ENCODE measurements at places on chromosomes 2 and 18. TPM values are rescaled to one million over a fixed set of nuclear protein-coding genes. Genes with fewer than 3 reads are reported as not detected.

DNA sequence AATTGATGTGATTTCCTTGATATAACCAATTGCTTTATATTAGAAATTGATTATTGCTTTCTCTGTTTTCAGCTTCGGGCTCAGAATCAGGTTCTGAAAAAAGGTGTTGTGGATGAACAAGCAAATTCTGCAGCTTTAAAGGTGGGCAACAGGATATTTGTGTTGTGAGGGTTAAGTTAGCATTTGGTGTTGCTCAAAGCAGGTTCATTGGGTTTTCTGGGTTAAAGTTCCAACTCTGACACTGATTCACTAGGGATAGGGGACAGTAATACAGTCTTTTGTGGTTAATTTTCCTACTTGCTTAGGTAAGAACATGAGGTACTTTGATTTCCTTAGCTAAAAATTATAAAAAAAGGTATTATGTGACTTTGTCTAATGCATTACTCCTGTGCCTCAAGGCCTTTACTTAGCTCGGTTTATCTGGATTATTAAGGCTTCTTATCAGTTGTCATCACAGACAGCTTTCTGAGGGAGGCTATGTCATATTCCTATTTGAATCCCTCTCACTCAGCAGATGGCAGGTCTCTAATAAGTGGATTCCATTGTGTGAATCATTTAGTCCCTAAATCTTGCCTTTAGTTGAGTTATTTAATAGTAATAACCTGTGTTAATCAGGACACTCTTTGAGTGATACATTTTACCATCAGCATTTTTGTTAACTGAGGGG, 78.9 kb upstream of the STON1 start:
- no peaks in the 10 kb centered on the region for H3K36me3 ChIP-seq
- no peak overlapping the region for H3K4me3 ChIP-seq
- H3K27me3 ChIP-seq: no peaks in the 10 kb centered on the region
- DNase-seq: no peak
- no peak overlapping the region for H3K27ac ChIP-seq

DNA sequence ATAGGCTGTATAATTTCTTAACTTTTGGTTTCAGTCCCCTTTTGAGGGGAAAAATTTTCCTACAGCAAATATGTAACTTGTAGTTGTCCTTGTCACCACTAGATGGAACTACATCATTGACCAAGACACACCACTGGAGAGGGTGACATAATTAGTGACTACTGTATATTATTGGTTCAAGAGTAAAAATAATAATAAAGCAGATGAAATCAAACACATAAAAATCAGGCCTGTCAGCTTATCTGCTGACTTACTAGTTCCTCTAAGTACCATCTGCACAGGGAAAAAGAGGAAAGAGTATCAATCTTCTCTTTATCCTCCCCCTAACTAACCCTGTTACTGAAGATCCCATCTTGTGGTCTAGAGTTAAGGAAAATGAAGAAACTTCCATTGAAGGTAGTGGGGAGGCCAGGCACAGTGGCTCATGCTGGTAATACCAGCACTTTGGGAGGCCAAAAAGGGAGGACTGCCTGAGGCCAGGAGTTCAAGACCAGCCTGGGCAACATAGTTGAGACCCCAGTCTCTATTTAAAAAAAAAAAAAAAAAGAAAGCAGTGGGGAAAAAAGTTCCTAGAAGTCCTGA, 29.6 kb upstream of the ENOSF1 start:
- peaks cover 5% of the 10 kb centered on the region for H3K36me3 ChIP-seq
- no peaks in the 10 kb centered on the region for H3K27me3 ChIP-seq
- no peaks in the 10 kb centered on the region for H3K4me1 ChIP-seq
- H3K27ac ChIP-seq: no peak overlapping the region

DNA sequence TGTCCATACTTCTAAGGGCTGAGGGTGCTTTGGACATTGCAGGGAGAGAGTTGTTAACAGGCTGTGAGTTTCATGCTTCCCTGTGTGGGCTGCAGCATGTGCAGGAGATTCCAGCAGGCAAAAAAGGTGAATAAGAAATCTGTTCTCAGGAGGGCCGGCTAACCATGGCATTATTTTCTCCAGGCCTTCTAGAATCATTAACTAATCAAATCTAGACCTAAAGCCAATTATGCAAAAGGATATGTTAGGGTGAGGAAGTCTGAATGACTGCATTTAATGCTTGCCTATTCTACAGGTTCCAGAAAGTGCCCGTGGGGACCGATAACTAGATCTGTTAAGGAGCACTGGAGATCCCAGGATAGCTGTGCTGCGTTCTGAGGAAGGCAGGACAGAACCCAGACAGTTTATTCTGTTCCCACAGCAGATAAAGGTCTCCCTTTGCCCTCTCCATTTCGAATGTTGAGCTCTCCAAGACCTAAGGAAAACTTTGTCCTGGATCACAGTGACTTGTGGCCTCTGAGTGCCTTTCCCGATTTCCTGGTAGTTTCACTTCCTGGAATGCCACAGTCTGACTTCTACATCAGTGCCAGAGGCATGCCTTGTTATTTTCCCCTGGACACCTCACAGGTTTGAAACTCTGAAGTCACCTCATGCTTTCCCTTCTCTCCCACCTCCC, 50.0 kb upstream of the ZFP36L2 start:
- peak overlapping the region; percentile 89 for H3K27ac ChIP-seq
- no peak overlapping the region for H3K4me3 ChIP-seq
- H3K4me1 ChIP-seq: no peaks in the 10 kb centered on the region
- no peaks in the 10 kb centered on the region for H3K27me3 ChIP-seq

- no peak for DNase-seq
- H3K27ac ChIP-seq: no peak overlapping the region
- H3K27me3 ChIP-seq: no peaks in the 10 kb centered on the region
- no peaks in the 10 kb centered on the region for H3K36me3 ChIP-seq
These were observed 15.9 kb downstream of the SERPINE2 start for GRCh38 chr2:224023188-224023587.

Gene CD8B2
- 0.29 TPM for total RNA-seq

Gene SPTBN1
- total RNA-seq: 273 TPM

DNA sequence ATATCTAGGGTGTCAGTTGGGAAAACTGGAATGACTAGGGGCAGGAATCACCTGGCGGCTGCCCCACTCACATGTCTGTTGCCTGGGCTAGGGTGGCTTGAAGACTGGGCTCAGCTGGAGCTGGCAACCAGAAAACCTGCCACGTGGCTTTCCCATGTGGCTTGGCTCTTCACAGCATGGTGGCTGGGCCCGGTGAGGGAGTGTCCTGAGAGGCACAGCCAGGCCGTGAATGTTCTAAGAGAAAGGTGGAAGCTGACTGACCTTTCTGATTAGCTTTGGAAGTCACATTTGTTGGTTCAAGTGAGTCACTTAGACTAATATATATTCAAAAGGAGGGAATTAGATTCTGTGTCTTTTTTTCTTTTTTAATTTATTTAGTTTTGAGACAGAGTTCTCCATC, 22.7 kb downstream of the SP5 start:
- H3K27me3 ChIP-seq: no peaks in the 10 kb centered on the region
- H3K4me3 ChIP-seq: no peak overlapping the region
- H3K27ac ChIP-seq: no peak overlapping the region

DNA sequence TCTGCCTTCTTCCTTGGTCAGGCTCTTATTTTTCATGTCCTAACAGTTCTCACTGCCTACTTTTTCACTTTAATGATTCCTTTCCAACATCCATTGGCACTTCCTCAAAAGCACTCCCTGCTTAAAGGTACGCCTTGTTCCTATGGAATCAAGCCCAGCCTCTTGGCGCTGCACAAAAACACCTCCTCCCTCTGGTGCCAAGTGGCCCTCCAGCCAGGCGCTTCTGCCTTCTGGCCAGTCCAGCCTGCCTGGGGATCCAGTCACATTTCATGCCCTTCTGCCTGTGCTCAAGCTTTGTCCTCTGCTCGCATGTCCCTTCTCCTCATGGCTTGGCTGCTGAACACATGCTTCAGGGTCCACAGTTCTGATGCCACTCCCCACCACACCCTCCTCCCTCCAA, 6.3 kb downstream of the TPRKB start:
- peak overlapping the region; percentile 32 for H3K27ac ChIP-seq
- H3K4me3 ChIP-seq: no peak overlapping the region
- no peaks in the 10 kb centered on the region for H3K36me3 ChIP-seq
- no peak for DNase-seq

- no peak overlapping the region for H3K27ac ChIP-seq
- H3K36me3 ChIP-seq: no peaks in the 10 kb centered on the region
- no peaks in the 10 kb centered on the region for H3K27me3 ChIP-seq
- no peaks in the 10 kb centered on the region for H3K4me1 ChIP-seq
- H3K4me3 ChIP-seq: no peak overlapping the region
- no peak for DNase-seq
These were observed 69.8 kb upstream of the STK17B start for GRCh38 chr2:196241175-196241574.

GRCh38 chr2:71510938-71511337, 57.6 kb downstream of the DYSF start:
- H3K27ac ChIP-seq: no peak overlapping the region
- no peak overlapping the region for H3K4me3 ChIP-seq
- no peak for DNase-seq

- DNase-seq: no peak
- H3K27me3 ChIP-seq: no peaks in the 10 kb centered on the region
- no peak overlapping the region for H3K4me3 ChIP-seq
- H3K27ac ChIP-seq: peak overlapping the region; percentile 96
- H3K4me1 ChIP-seq: peaks cover 23% of the 10 kb centered on the region
These were observed 71.0 kb downstream of the HS1BP3 start for GRCh38 chr2:20579866-20580265.

Gene POTEJ
- total RNA-seq: not detected

DNA sequence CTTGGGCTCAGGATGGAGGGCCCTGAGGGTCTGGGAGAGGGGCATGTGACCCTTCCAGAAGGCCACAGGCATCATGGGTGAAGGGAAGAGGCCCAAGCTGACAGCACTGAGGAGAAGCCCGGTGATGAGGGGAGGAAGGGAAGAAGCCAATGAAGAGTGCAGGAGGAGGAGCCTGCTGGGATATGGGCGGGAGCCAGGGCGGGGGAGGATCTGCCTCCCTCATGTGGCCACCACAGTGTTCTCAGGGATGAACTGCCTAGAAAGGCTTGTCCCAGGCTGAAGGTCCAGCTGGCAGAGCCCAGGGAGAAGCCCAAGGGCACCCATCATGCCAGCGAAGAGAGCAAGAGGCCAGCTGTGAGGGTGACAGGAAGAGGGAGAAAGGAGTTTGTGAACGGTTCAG, 24.6 kb upstream of the PLB1 start:
- DNase-seq: no peak
- no peaks in the 10 kb centered on the region for H3K27me3 ChIP-seq
- H3K27ac ChIP-seq: no peak overlapping the region
- no peak overlapping the region for H3K4me3 ChIP-seq

- no peaks in the 10 kb centered on the region for H3K36me3 ChIP-seq
- no peaks in the 10 kb centered on the region for H3K4me1 ChIP-seq
- no peak for DNase-seq
- no peak overlapping the region for H3K4me3 ChIP-seq
- H3K27ac ChIP-seq: no peak overlapping the region
These were observed 336.4 kb downstream of the PARD3B start for GRCh38 chr2:204881655-204882054.

Gene SULT1C2
- total RNA-seq: 1.9 TPM

Gene AGXT
- total RNA-seq: not detected

Gene TMEM182
- total RNA-seq: 3.3 TPM

- H3K27me3 ChIP-seq: no peaks in the 10 kb centered on the region
- no peak overlapping the region for H3K4me3 ChIP-seq
- no peaks in the 10 kb centered on the region for H3K4me1 ChIP-seq
- H3K36me3 ChIP-seq: no peaks in the 10 kb centered on the region
These were observed 46.8 kb upstream of the MBOAT2 start for GRCh38 chr2:9050122-9050809.

DNA sequence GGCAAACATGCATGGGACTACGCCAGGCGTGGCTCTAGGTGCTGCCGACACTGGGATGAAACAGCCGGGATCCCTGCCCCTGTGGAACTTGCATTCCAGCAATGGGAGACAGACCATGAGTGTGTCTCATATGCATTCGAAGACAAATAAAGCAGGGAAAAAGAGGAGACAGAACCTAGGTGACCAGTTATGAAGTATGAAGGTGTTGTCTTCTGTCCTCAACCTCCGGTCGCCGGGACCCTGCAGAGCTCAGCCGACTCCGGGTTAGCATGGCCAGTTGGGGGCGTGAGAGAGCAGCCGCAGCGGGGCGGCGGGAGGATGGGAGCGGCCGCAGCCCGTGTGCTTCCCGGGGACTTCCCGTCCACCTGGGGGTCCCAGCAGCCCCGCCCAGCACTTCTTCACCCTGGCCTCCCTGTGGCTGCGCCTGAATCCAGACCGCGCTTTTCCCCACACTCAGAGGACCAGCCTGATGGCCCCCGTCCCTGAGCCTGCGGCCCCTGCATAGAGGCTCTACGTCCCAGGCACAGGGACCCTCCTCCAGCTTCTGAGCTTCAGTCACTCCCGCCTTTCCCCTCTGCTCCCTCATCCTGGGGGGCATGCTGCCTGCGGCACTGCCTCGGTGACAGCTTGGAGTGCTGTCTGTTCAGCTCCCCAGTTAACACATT, 11.4 kb downstream of the ID2 start:
- H3K27me3 ChIP-seq: no peaks in the 10 kb centered on the region
- H3K4me1 ChIP-seq: no peaks in the 10 kb centered on the region
- no peak overlapping the region for H3K27ac ChIP-seq
- DNase-seq: no peak
- H3K36me3 ChIP-seq: no peaks in the 10 kb centered on the region

Gene PARD3B
- 66.2 TPM for total RNA-seq

GRCh38 chr2:241157841-241158545, 7.7 kb downstream of the PPP1R7 start:
- H3K36me3 ChIP-seq: no peaks in the 10 kb centered on the region
- H3K4me3 ChIP-seq: no peak overlapping the region
- DNase-seq: no peak
- H3K4me1 ChIP-seq: no peaks in the 10 kb centered on the region
- H3K27me3 ChIP-seq: no peaks in the 10 kb centered on the region

DNA sequence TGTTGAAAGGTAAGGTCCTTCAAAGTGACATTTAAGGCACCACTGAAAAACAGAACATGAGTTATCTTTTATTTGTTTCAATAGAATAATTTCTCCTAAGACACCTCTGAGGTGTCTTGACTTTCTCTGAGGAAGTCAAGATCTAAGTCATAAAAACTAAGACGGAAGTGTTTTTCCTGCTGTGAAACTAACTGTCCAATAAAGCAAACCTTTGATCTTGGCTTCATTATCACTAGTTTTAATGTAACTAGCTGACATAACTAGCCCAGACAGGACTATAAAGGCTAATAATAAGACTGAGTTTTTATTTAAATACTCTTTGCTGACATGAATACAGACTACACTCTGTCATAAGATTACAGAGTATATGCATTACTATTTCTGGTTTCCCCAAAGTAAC, 36.6 kb downstream of the INO80D start:
- no peak for DNase-seq
- H3K36me3 ChIP-seq: peaks cover 11% of the 10 kb centered on the region
- H3K27ac ChIP-seq: no peak overlapping the region
- no peak overlapping the region for H3K4me3 ChIP-seq
- H3K4me1 ChIP-seq: no peaks in the 10 kb centered on the region
